Activated CD4-positive, alpha-beta T cell treated with anti-CD3 and anti-CD28 coated beads, Interleukin-2, amount 50 U/mL, for 4 hours (primary cell): ENCODE measurements at places on chromosomes 6 and 20.

GRCh38 chr20:52312132-52312729 is 120.7 kb upstream of the ZFP64 start:
- DNase-seq: peak; percentile 53

- no peak for DNase-seq
Observed at GRCh38 chr6:152048921-152049320, 241.4 kb downstream of the ESR1 start.

DNA sequence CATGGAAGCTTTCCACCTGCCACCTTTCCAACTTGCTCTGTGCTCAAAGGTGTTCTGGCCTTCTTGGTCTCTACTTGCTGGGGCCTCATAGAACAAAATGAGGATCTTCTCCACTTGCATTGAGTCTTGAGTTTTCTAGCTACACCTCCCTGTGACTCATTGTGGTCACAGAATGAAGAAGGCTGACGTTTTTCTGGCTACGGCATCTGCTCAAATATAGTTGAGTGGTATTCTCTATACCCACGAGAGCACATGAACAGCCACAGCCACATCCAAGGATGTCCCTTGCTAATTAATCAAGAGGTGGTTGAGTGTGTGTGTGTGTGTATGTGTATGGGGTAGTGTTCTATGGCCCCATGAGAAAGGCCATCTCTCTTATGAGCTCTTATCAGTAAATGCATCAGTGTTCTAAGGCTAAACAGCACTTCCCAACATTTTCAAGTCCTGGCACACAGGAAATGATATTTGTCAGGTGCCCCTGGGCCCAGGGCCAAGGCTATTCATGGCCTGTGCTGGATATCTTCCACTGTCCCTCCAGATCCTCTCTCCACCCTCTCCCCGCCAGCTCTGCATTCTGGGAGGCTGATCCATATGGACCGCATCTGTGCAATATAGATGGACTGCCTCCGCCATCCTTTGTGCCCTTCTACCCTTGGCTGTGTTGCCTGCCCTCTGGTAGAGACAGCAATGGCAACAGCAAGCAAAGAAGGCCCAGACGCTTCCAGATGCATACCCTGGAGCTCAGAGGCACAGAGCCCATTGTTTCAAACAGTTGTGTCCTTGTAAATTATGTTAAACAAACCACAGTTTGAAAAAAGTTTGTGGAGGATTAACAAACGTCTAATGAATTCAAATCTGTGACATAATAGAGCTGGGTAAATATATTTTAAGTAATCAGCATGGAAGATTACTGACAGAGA is 150.2 kb downstream of the LRFN2 start:
- no peak for DNase-seq

DNA sequence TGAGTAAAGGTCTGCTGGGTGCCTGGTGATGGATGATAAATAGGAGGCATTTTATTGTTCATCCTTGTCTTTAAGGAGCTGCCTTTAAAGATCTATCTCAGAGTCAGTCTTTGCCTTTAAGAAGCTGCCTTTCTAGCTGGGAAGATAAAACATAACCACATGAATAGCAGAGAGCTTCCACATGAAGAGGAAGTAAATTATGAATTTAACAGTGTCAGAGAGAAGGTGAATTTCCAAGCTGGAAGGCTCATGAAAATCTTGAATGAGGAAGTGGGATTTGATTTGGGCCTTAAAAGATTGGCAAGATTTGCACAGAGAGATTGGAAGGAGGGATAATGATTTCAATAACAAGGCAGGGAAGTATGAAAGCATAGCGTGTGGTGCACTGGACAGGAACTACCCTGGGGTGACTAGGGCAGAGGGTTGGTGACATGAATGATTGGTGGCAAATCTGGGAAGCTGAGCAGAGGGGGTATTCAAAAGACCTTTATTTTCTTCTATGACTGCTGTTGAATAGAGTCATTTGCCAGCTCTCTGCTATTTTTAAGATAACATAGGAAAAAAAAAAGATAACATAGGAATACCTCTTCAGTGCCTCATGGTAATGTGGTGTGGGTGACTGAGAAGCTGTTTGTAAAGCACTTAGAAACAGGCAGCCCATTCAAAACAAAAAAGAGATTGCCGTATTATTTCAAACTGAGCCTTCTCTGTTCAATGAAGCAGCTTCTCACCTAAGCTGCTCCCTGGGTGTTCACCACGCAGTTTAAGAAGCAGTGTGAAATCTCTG is 591.6 kb downstream of the PKHD1 start:
- DNase-seq: no peak

DNA sequence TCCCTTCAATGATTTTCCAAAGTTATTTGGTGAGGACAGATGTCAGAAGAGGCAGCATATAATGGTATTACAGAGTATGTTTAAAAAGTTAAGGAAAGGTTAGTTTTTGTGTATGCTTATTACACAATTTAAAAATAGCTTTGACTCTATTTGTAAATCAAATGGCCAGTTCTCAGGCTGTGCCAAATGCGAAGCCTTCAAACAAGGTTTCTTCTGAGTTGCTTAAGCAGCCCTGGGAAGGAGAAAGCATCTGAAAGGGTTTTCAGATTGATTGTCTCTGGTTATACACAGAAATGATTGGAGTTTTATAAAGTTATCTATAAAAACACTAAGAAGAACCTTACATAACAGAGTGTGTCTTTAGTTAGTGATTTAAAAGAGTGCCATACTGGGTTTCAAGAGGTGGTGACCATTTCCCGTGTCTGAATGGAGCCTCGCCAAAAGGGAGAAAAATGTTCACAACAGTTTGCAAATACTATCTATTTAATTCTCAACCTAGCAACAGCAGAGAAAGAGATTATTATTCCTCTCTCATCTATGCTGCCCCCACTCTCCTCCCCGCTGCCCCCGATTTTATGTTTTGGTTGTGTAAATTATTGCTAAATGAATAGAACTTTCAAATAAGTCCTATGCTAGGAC is 16.7 kb downstream of the CD109 start:
- no peak for DNase-seq

DNA sequence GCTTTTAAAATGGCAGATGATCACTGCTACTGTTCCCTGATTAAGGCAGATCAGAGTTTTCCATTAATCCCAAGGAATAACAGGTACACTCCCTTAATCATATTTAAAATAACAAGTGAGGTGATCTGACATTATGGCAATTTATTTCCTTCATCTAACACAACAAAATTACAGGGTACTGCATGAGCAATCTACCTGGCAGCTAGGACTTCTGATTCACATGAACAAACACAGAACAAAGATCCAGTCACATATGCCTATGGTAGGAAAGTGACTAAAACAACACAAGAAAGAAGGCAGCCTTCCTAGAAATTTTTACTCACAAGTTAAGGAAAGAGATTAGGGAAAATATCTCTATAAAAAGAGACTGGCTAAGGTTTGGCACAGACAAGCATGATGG is 33.2 kb downstream of the MAP7 start:
- DNase-seq: no peak

- no peak for DNase-seq
Observed at GRCh38 chr6:10882657-10883171, 873 bp upstream of the GCM2 start.

- DNase-seq: no peak
Observed at GRCh38 chr6:127299522-127300240, 33.0 kb downstream of the RNF146 start.

DNA sequence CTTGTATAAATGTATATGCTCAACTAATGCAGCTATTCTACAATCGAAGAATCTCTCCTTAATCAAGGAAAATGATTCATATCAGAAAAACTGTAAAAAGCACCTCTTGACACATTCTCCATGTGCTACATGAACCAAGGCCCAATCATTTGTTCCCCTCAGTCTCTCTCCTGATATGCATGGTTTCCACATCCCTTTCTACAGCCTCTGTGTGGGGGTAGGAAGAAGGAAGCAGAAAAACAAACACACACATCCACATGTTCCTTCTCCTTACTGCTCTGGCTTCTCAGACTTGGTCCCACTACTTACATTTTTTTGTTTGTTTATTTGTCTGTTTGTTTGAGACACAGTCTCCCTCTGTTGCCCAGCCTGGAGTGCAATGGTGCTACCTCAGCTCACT is 510.5 kb downstream of the PRKN start:
- no peak for DNase-seq

GRCh38 chr6:45812922-45813321 is 202.7 kb downstream of the CLIC5 start:
- DNase-seq: no peak

GRCh38 chr6:111087871-111088667 is 766 bp downstream of the SLC16A10 start:
- DNase-seq: peak; percentile 52

GRCh38 chr20:37396416-37397075 is 50.6 kb downstream of the SRC start:
- DNase-seq: no peak

GRCh38 chr20:2695206-2695983 is 2.8 kb downstream of the EBF4 start:
- DNase-seq: no peak

DNA sequence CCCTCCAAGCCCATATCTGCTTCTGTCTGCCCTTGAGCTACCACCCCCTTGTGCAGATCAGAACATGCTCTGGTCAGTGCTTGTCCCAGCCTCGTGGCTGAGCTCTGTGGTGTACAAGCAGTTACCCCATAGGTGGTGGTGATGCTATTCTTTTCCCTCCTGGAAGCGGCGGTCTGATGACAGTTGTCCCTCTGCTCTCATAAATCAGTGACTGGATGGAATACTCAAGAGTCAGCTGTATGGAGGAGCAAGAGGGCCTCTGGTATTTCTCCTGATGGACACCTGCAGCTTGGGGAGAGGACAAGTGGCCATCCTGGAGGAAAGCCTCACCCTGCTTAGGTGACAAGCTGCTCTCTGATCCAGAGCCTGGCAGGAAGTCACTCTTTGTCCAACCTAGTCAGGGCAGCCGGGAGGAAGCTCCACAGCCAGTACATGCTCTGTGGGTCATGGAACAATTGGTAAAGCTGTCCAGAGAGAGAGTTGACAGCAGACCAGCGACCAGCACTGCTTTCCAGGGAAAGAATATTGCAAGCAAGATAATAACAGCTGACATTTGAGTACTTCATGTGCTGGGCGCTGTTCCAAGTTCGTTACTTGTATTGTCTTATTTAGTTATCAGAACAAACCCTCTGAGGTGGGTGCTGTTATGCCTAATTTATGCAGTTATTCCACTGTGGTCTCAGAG is 47.1 kb downstream of the SCAND1 start:
- DNase-seq: no peak

DNA sequence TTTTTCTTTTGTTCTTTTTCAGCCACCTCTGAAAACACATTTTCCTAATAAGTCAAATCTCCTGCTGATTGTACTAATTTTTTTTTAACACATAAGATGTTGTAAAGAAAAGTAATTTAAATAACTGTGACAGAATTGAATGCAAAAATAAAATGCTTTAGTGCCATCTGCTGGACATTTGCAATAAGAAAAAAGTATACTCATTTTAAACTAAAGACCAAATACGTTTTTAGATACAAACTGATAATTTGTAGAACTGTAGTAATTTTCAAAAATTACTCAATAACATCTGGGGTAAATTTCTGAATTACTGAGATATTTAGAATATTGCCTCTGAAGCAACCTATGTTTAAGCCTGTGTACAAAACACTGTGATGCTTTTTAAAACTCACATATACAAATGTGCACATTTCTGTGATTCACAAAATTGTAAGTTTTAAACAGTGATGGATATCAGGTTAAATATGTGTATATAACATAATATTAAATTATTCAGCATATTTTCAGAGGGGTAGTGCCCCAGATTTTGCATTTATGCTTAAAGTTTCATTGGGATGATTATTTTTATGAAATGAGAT is 198.7 kb downstream of the RIMS1 start:
- no peak for DNase-seq

DNA sequence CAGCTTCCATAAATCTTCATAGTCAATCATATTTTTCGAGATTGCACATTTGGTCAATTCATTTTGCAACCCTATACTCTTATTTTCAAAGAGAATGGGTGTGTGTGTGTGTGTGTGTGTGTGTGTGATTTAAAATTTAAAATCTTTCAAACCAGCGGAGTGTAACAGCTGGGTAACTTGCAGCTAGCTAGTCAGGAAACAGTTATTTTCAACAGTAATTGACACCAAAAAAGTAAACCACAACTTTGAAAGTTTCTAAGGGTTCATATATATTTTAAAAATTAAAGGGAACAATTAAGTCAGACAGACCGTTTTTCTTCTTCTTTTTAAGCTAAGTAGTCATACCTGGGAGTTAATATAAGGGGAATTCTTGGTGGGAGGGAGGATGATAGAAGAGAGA is 57.0 kb downstream of the PRR18 start:
- no peak for DNase-seq

GRCh38 chr6:162409741-162410691 is 317.6 kb downstream of the PRKN start:
- no peak for DNase-seq

GRCh38 chr6:97669191-97670031 is 386.4 kb upstream of the MMS22L start:
- DNase-seq: no peak

GRCh38 chr20:43446361-43446879 is 11.3 kb upstream of the SRSF6 start:
- DNase-seq: no peak

DNA sequence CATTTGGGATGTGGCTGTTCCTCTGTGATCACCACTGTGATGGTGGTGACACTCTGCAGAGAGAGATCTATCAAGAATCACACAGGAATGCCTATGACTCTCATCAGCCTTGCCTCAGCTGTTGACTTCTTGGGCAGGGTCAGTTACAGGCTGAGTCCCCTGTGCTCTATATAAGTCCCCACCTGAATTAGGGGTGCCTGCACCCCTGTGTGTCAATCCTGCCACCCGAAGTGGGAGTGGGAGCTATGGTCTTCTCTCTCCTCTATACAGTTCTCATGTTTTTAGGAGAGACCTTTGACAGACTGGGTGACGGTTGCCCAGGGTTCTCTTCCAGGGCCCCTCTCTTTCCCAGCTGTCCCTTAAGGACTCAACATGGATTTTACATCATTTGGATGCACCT is 173.8 kb downstream of the ZDHHC14 start:
- DNase-seq: no peak

GRCh38 chr6:44622956-44623355 is 235.4 kb downstream of the CDC5L start:
- DNase-seq: no peak

DNA sequence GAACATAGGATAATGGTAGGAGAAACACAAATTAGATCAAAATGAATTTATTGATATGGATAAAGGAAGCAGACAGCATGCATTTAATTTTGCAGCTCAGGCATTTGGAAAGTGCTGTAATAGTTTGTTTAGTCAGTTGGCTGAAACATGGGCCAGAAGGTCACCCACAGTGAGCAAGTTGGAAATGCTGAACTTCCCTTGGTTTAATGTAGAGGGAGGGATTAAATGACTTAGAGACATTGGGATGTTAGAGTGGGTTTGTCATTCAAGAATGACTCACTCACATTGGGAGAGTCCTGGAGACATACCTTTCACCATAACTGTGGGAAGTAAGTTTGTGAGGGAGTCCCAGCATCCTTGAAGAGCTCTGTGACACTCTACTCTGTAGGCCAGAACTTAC is 231.5 kb upstream of the PLCB4 start:
- DNase-seq: no peak

- DNase-seq: no peak
Observed at GRCh38 chr20:19451923-19452295, 239.5 kb downstream of the SLC24A3 start.
